CD8-positive, alpha-beta T cell (primary cell): ENCODE measurements at places on chromosomes 4 and X. TPM values are rescaled to one million over a fixed set of nuclear protein-coding genes. Genes with fewer than 3 reads are reported as not detected.

DNA sequence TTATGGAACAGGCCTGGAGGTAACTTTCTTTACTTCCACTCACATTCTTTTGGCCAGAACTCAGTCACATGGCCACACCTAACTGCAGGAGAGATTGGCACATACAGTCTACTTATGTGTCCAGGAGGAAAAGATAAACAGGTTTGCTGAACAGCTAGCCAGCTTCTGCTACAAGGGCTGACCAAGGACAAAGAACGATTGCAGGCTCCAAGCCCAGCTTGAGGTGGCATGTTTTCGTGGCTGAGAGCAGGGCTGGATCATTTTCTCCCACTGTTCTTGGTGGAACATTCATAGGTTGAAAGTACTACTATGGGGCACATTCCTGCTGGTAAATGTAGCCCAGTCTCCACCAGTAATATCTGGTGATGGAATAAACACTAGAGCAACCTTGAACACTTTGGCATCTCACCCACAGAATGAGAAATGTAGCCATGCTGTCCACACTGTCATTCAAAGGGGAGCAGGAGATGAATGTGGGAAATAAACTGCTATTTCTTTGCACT, 28.2 kb downstream of the NHS start:
- no peak for DNase-seq

GRCh38 chr4:109886303-109886702, 26.4 kb upstream of the EGF start:
- no peak for DNase-seq

- DNase-seq, result no peak
Measured at GRCh38 chr4:8411351-8412180, 29.0 kb downstream of the ACOX3 start.

The MAGEC2 gene
- total RNA-seq, result not detected

- no peak for DNase-seq
Measured at GRCh38 chr4:178081176-178081575, 638.9 kb upstream of the AGA start.

The REPS2 gene
- total RNA-seq, result 0.11 TPM

DNA sequence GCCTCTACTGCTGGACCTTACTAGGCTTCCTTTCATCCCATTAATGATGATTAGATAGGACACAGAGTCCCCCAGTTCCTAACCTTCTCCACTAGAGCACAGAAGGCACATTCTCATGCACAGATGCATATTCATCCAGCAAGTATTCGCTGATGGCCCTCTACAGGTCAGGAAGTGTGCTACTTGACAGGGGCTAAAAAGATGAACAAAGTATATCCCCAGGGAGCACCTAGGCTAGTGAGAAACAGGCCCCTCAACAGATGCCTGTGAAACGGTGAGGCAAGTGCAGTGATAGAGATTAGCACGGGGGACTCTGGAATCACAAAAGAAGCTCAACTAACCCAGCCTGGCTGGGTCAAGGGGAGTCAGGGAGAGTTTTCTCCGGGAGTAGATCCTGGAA, 95.8 kb downstream of the MGST2 start:
- no peak for DNase-seq

GRCh38 chrX:23786268-23786815, 3.4 kb downstream of the SAT1 start:
- DNase-seq, result no peak

GRCh38 chrX:38816155-38816554, 14.9 kb downstream of the MID1IP1 start:
- peak; percentile 50 for DNase-seq

The FHDC1 gene
- not detected for total RNA-seq

DNA sequence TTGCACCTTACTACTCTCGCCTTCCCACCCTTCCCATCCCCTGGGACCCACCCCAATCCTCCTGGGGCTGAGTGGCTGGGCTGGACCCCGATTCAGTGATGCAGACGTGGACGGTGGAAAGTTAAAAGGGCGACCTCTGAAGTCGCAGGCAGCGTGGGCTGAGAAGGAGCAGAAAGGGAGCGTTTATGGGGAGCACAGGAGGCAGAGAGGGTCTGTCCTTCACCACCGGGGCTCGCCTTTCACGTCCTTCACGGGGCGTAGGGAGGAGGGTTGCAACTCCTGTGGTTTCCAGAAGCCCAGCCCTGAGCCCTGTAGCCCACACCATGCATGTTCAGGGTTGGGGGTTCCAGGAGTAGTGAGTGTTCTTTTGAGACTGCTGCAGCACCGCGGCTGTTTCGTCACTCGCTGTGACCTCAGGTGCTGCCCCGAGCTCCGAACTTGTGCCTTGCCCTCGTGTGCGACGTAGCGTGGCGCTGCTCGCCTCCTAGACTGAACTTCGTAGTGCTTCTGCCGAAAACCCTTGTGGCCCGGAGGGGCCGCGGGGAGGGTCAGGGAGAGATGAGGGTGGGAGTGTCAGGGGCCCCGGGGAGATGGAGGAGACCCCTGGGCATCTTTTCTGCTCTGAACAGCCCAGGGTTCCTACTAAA, 1.6 kb downstream of the NHS start:
- no peak for DNase-seq

- DNase-seq, result no peak
Measured at GRCh38 chr4:184479516-184479950, 5.2 kb upstream of the IRF2 start.

DNA sequence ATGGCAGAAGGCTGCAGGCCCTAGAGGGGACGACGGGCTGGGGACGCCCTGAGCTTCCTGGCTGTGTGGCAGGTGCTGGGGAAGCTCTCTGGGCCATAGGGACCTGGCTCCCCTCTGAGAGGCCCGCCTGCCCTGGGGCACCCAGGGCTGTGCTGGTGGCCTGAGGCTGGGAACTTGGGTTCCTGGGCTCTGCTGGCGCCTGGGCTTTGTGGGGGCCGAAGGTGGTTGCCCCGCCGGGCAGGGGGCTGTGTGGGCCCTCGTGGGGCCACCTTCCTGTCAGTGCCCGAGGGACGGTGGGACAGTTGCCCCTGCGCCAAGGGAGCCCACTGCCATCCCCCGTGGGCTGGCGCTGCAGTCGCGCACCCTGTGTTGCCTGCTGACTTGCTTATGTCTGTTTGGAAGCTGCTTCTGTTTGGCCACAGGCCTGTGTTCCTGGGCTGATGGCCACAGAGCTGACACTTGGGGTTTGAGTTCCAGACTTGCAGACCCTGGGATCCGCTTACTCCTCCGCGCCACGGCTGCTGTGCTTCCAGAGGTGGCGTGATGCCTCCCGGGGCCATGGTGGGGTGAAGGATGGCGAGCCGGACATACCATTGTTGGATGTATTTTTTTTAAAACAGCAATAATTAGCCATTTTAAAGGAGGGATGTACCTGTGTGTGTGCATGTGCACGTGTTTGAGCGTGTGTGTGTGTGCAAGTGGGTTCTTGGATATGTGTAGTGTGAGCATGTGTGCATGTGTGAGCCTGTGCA, 8.5 kb downstream of the NAT8L start:
- DNase-seq, result no peak

The PAGE4 gene
- total RNA-seq, result not detected

- DNase-seq, result peak; percentile 14
Measured at GRCh38 chr4:185472103-185472542, 590 bp upstream of the CCDC110 start.

- DNase-seq, result no peak
Measured at GRCh38 chrX:2188330-2188792, 312.4 kb downstream of the DHRSX start.

DNA sequence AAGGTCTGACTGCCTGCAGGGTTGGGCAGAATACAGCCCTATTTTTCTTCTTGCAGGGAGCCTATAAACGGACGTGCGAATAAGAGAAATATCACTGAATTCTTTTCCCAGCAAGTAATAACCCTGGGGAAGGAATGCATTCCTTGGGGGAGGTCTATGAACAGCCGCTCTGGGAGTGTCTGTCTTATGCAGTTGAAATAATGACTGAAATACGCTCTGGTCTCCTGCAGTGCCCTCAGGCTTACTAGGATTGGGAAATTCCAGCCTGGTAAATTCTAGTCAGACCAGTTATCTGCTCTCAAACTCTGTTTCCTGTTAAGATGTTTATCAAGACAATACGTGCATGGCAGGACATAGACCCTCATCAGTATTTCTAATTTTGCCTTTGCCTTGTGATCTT, 72.1 kb upstream of the FAM241A start:
- no peak for DNase-seq

The SPATA18 gene
- not detected for total RNA-seq

GRCh38 chrX:131763674-131764073, 219.8 kb downstream of the OR13H1 start:
- DNase-seq, result no peak

The COX7B2 gene
- not detected for total RNA-seq

The CABS1 gene
- total RNA-seq, result not detected

DNA sequence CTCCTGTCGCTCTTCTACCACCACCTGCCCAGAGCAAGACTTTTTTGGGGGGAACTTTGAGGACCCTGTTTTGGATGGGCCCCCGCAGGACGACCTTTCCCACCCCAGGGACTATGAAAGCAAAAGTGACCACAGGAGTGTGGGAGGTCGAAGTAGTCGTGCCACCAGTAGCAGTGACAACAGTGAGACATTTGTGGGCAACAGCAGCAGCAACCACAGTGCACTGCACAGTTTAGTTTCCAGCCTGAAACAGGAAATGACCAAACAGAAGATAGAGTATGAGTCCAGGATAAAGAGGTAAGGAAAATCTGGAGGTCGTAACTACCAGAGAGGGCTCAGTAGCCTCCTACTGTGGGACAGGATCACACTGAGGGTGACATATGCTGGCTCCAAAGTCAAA, 364.5 kb downstream of the MAPK10 start:
- DNase-seq, result no peak

The LNX1 gene
- total RNA-seq, result not detected

The NDNF gene
- total RNA-seq, result not detected

- DNase-seq, result no peak
Measured at GRCh38 chr4:141220271-141220670, 424 bp upstream of the ZNF330 start.

- DNase-seq, result no peak
Measured at GRCh38 chr4:164501074-164501473, 252.9 kb upstream of the SMIM31 start.

GRCh38 chr4:79578606-79579005, 170.6 kb upstream of the GK2 start:
- DNase-seq, result no peak

The CCSER1 gene
- not detected for total RNA-seq

DNA sequence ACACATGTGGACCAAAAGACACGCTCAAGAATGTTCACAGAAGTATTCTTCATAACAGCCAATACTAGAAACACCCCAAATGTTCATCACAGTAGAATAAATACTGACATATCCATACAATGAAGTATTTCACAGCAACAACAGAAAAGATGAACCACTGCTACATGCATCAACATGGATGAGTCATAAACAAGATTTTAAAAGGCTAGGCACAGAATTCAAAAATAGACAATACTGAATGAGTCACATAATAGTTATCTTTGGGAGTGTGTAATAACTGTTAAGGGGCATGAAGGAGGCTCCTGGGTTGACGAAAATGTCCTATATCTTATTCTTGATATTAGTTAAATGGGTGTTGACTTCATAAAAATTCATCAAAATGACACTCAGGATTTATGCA, 43.5 kb downstream of the CLOCK start:
- DNase-seq, result no peak

- no peak for DNase-seq
Measured at GRCh38 chr4:38673130-38673978, 9.4 kb downstream of the KLF3 start.

The MGARP gene
- not detected for total RNA-seq

GRCh38 chr4:3485011-3485791, 22.1 kb downstream of the DOK7 start:
- DNase-seq, result no peak

- DNase-seq, result no peak
Measured at GRCh38 chrX:40459571-40460158, 121.1 kb upstream of the ATP6AP2 start.

GRCh38 chr4:184860018-184860779, 34.4 kb upstream of the ACSL1 start:
- no peak for DNase-seq

The QDPR gene
- total RNA-seq, result 11.6 TPM

DNA sequence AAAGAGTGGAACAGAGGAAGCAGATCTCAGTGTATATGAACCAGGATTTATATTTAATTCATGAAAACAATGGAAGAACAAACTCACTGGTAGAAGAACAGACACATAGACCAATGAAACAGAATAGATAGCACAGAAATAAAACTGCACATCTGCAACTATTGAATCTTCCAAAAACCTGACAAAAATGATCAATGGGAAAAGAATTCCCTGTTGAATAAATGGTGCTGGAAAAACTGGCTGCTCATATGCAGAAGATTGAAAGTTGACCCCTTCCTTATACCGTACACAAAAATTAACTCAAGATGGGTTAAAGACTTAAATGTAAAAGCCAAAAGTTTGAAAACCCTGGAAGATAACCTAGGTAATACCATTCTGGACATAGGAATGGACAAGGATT, 391.0 kb downstream of the MAGEB5 start:
- no peak for DNase-seq

The HPF1 gene
- total RNA-seq, result 4.2 TPM

The CDKL2 gene
- total RNA-seq, result 1.4 TPM

- DNase-seq, result no peak
Measured at GRCh38 chrX:373641-374471, 12.9 kb downstream of the PPP2R3B start.

DNA sequence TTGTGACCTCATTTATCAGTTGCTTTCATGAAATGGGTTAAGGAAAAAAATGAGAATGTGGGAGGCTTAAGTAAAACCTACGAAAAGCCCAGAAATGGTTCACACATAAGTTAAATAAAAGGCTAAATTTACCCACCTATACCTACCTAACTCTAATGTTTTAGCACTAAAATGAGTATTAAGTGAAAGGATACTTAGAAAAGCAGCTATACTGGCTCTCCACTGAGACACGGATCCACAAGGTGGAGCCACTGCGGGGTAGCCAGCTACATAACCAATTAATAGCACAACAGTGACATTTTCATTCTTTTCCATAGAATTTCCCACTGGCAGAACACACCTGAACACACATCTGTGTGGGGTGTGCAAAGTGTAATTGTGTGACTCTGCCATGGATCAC, 101.9 kb downstream of the MAML3 start:
- no peak for DNase-seq
